Activated CD4-positive, alpha-beta T cell treated with anti-CD3 and anti-CD28 coated beads, Interleukin-2, amount 50 U/mL, for 4 hours (primary cell): ENCODE measurements at places on chromosomes 3 and 15.

- peak; percentile 30 for DNase-seq
These were observed 5.5 kb upstream of the CD200 start for GRCh38 chr3:112327371-112327951.

- no peak for DNase-seq
These were observed 32.3 kb downstream of the XXYLT1 start for GRCh38 chr3:195238586-195239118.

- no peak for DNase-seq
These were observed 2.0 kb downstream of the FOXL2NB start for GRCh38 chr3:138949002-138949418.

DNA sequence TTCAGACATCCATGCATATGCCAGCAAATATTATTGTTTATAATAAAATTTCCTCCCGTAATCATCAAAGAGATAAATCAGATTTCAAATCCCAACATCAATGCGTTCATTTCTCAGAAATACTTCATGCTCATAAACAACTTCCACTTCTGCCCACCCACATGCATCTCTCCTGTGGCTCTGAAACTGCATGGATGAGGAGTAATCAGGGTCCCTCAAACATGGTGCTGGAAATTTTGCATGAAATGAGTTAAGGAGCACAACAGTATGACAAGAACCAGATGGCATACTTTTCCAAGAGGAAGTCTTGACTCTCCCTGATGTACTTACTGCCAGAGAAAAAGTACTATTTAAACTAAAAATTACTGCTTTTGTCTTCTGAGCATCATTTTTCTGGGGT, 26.9 kb upstream of the MFSD1 start:
- DNase-seq, result no peak

DNA sequence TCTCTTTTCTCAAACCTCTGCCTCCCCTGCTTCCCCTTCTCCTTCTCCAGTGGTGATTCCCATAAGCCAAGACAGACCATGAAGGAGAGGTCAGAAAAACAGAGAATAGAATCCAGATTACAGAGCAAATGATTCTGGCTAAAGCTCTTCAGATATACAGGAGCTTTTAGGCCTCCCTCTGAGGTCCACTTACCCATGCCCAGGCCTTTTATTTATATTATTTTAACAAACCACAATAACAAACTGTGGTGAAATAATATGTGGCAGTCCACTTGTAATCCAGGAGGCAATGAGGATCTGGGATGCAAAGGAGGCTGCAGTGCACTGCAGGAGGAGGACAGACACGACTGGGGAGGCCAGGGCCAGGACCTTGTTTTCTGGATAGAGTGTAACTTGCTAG, 104.1 kb downstream of the STAC start:
- DNase-seq, result no peak
